ENCODE measurements at places on chromosomes 7 and 10. TPM values are rescaled to one million over a fixed set of nuclear protein-coding genes. Genes with fewer than 3 reads are reported as not detected.

DNA sequence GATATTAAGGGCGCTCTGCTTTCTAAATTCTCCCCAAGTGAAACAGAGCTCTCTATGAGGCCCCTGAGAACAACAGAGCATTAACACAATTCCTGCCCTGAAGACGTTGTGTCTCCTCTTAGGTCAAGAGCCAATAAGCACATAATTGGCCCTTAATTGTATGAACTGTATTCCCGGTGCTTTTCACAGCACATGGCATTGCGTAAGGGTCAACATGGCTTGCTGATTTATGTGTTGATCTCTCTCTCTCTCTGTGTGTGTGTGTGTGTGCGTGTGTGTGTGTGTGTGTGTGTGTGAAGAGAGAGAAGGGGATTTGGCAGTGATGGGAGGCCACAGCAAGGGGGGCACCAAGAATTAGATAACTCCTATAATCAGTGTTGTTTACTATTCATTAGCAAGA is 40.5 kb downstream of the LYZL1 start:
- DNase-seq, result no peak

The LRIT1 gene
- total RNA-seq, result not detected

- no peak for DNase-seq
These were observed 188.6 kb downstream of the ELFN1 start for GRCh38 chr7:1858435-1859265.

- no peak for DNase-seq
These were observed 203.5 kb downstream of the RNLS start for GRCh38 chr10:88379575-88379974.

The RBM28 gene
- 34.8 TPM for total RNA-seq

GRCh38 chr10:7363700-7364099 is 47.1 kb downstream of the SFMBT2 start:
- DNase-seq, result no peak

- no peak for DNase-seq
These were observed 83.6 kb downstream of the NRCAM start for GRCh38 chr7:108372618-108373017.

- peak; percentile 42 for DNase-seq
These were observed 114.0 kb upstream of the COBL start for GRCh38 chr7:51430480-51431086.

GRCh38 chr10:104254493-104255310 is at the start of gene GSTO1:
GSTO1 (plus strand) TSS chr10:104254892; CDS start chr10:104254929, 37 bp downstream.
- peak; percentile 62 for DNase-seq

DNA sequence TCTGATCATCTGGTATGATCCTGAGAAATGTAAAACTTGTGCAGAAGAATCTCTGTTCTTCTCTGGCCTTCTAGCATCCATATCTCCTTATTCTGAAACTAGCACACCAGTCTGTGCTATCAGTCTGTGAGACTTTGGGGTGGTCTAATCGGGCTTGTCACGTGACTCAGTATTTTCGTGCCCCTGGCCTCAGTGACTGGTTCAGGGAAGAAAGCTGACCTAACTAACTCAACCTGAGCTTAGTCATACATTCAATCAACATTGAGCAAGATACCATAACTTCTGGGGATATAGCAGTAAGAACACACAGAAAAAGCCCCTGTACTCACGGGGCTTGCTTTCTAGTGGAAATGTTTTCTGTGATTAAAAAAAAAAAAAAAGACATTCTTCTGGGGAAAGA is 109.3 kb downstream of the DKK1 start:
- no peak for DNase-seq

DNA sequence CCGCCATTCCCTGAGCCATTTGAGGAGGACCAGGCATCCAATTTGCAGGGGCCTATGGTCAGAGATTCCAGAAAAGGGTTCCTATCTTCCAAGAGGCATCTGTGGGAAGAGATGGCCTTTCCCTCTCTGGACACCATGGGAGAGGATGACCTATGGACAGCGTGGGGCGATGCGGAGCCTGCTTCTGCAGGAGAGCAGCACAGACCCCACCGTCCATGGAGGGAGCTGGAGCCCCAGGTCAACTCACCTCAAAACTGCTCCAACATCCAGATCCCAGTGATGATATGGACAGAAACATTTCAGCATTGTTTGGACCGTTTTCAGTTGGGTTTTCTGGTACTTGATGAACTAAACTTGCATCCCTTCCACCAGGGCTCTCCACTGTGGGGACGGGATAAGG is 34.0 kb upstream of the FOXK1 start:
- no peak for DNase-seq

The GPR146 gene
- total RNA-seq, result 10.0 TPM

- DNase-seq, result no peak
These were observed 7.8 kb downstream of the ADAM12 start for GRCh38 chr10:126380352-126381076.

GRCh38 chr7:74453322-74454011 is at the start of gene GTF2IRD1:
GTF2IRD1 (plus strand) TSS chr7:74453906; CDS start chr7:74508081, 54,175 bp downstream.
- DNase-seq, result peak; percentile 53

The LIPK gene
- not detected for total RNA-seq

The RNF32 gene
- total RNA-seq, result 4.1 TPM

GRCh38 chr10:129509835-129510234 is 42.8 kb downstream of the MGMT start:
- DNase-seq, result no peak

GRCh38 chr10:67114945-67115344 is 189.1 kb downstream of the LRRTM3 start:
- no peak for DNase-seq

All from activated CD4-positive, alpha-beta memory T cell treated with anti-CD3 and anti-CD28 coated beads, Interleukin-2, amount 10 ng/mL, durations not matched to agents 7 days and 5 days (primary cell).